Activated CD4-positive, alpha-beta T cell treated with anti-CD3 and anti-CD28 coated beads, Interleukin-2, amount 10 ng/mL, durations not matched to agents 24 days and 14 days (primary cell): ENCODE measurements at places on chromosomes 2 and 18.

DNA sequence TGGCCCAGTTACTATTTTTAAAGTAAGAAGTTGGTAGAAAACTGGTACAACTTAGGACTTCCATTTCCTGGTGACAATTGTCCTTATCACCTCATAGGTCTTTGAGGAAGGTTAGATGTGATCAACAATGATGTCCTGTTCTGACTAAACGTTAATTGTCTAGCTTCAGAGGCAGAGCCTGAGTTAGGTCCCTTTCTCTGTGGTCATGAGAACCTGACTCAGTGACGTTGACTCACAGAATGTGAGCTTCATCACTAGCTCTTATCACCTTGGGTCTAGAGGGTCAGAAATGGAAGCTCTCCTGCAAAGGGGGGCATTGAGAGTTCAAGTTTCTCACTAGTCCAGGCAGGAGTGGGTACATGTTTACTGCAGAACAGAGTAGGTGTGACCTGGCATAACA is 60.6 kb upstream of the ATP8B1 start:
- no peak for DNase-seq

DNA sequence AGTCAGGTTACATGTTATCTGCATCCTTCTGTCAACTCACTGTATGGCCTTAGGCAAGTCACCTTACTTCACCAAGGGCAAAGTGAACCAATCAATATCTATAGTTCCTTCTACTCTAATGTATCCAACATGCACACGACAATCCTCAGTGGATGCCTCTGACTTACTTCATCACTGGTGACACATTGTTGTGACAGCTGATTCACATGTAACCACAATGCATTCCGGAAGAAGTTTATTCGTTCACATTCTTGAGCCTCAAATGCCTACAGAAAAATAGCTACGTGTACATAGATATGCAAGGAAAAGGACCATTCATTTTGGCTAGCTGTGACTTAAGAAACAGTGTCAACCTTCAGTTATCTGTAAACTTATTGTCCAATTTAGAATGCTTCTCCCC is 26.3 kb upstream of the EPG5 start:
- no peak for DNase-seq

- DNase-seq = no peak
Measured at GRCh38 chr2:44487052-44487451, 125.3 kb downstream of the CAMKMT start.

GRCh38 chr2:14716319-14716718 is 83.8 kb downstream of the LRATD1 start:
- DNase-seq = no peak

- DNase-seq = no peak
Measured at GRCh38 chr2:121196132-121196848, 88.7 kb downstream of the TFCP2L1 start.

GRCh38 chr18:2331491-2331890 is 239.8 kb downstream of the METTL4 start:
- no peak for DNase-seq

DNA sequence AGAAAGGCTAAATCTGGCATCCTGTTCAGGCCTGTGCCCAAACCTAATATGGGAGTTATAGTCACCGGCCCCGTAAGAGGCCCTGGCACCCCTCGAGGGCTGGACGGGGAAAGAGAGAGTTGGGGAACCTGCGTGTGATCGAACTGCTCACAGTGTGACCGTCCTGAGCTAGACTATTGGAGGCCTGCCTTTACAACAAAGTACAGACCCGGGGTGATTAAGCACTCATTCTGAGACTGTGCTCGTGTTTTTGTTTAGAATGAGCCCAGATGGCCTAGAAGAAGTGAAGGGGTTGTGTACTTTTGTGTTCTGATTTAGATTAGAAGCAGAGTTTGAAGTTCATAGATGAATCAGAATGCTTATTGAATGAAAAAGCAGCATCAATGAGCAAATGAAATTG is 115.3 kb downstream of the ACOXL start:
- no peak for DNase-seq
